ENCODE measurements at places on chromosomes 1 and 21.

DNA sequence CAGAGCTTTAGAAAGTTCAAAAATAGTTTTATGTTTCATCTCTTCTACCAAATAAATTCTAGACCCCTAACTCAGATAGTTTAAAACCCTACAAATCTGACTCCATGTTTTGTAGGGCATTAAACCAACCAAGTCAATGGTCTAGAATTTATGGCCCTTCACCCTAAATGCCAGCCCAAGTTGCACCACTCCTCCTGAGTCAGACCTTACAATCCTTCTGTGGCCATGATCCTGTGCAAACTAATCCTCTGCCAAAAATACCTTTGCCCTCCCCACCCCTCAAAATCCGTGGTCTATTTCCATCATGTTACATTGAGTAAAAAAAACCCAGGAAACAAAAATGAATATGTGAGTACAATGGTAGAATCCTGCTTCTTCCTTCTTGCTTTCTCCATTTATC is 179.3 kb downstream of the NR5A2 start:
- no peak for DNase-seq

DNA sequence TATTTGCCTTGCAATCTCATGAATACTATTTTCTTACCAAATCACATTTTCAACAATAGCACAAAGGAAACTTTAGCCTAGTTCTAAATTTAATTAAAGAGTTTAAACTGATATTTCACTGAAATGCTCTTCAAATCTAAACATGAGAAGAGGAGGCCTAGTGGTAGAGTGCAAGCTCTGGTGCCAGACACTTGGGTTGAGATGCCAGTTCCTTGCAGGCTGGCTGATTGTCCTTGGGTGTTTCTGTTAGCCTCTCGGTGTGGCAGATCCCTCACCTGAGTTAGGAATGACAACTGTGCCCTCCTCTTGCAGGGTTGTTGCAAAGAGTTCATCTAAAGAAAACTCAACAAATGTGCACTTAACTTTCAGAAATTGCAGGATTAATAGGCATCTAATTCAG is 12.5 kb downstream of the ZBTB21 start:
- no peak for DNase-seq

- no peak for DNase-seq
These were observed 16.0 kb downstream of the LCK start for GRCh38 chr1:32266921-32267591.

- DNase-seq: no peak
These were observed 150.3 kb downstream of the EDEM3 start for GRCh38 chr1:184604152-184604900.

DNA sequence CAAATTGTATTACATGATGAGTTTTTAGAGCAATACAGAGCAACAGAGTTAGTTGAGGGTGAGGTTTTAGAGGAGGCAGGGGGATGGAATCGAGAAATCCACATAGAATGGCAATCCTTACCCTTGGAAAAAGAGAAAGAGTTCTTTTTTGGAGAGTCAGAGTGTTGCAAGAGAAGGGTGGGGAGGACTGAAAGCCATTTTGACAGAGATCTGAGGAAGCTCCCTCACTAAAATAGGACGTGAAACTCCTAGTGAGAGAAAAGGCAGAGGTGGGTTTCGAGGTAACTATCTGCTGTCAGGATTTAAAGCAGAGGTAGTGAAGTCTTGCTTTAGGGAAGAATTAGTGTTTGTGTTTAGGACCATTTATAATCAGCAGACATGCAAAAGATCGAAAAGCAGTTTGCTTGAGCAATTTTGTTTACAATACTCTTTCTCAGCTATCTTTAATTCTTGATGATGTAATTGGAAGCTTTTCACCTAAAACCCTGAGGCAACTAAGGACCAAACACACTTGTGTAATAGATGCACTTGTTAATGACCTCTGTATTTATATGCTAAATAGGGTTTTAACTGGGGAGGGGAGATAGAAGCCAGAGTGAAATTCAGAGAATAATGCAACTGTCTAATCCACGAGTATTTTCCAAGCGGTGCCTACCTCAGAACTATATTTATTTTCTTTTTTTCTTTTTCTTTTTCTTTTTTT is 20.0 kb downstream of the ADAMTS5 start:
- no peak for DNase-seq

GRCh38 chr1:165650981-165651625 is 20.1 kb downstream of the MGST3 start:
- DNase-seq: no peak

- DNase-seq: no peak
These were observed 126.2 kb upstream of the COL6A1 start for GRCh38 chr21:45855248-45855811.

- DNase-seq: no peak
These were observed 32.4 kb downstream of the GNB1 start for GRCh38 chr1:1858382-1859086.

DNA sequence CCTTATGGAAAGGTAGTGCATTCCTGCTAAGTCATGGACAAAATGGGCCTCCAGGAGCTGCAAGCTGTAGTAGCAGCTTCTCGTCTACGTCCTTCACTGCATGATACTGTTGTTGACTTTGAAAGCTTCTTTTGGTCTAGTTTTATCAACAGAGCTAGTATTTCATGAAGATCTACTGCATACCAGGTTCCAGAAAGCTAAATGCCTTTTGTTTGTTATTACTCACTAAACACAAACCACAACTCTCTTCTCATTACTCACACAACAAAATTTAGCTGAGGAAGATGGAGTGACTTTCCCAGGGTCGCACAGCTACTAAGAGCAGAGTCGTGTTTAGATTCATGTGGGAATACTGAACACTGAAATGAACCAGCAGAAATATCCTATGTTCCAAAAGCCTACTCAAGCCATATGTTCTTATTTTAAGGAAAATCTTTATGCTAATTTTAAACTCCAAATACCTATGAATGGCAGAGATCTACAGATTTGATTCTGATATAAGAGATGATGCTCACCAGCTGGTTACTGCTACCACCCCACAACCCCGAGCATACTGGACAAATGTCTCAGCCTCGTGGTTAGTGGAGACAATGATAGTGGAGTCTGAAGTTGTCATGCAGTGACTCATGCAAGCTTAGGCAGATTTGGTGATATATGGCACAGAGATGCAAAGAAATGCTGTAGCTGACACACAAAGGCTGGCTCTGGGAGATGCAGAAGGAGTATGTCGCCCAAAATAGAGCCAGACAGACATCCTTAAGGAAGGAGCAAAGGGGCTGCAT is 20.6 kb downstream of the PGBD2 start:
- no peak for DNase-seq

GRCh38 chr21:46203203-46203600 is 18.9 kb upstream of the SPATC1L start:
- DNase-seq: no peak

- DNase-seq: peak; percentile 15
These were observed 25.4 kb upstream of the RGS16 start for GRCh38 chr1:182629499-182630096.

DNA sequence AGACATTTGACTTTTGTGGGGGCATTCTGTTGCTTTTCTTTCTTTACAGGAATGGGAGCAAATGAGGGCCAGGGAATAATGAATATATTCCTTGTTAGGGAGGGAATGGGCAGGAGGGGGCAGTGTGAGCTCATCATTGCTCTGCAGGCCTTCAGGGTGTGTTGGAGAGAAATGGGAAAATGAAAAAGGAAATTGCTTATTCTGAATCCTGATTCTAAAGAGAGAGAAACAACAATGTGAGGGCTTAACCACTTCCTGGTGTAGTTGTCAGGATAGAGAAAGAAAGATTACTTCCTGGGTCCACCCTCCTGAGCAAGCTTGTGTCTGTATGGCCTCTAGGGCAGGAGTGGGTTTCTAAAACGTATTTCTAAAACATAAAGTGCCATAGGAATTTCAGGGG is 28.3 kb downstream of the VANGL2 start:
- DNase-seq: no peak

- no peak for DNase-seq
These were observed 52.6 kb upstream of the GADD45A start for GRCh38 chr1:67632356-67632755.

DNA sequence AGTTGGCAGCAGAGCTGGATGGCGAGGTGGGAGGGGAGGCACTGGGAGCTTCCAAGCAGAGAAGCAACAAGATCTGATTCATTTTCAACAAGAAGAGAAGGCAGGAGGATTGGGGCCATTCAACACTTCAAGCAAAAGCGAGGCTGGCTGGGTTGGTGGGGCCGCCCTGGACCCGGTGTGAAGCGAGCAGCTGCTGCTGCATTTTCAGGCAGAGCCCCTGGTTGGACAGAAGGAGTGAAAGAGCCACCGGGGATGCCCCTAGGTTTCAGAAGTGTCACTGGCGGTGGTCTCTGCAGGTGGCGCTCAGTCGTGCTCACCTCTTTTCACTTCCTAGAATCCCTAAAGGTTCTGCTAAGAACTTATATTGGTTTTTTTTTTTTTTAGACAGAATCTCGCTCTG is 18.0 kb downstream of the SLC2A7 start:
- no peak for DNase-seq

DNA sequence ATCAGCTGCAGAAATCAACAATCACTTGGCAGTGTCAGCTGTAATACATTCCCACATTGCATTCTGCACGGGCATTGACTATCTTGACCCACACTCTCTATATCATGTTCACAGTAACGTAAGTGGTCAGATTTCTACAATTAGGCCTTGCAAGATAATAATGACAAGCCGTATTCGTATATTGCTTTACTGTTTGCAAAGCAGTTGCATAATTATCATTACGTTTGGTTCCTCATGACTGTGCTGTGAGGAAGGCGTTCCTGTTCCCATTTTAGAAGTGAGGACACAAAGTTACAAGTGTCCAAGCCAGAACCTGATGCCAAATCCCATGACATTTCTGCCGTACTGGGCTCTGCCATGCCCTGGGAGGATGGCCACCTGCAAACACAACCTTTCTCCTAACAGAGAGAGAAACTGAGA is 53.5 kb upstream of the TARBP1 start:
- no peak for DNase-seq

DNA sequence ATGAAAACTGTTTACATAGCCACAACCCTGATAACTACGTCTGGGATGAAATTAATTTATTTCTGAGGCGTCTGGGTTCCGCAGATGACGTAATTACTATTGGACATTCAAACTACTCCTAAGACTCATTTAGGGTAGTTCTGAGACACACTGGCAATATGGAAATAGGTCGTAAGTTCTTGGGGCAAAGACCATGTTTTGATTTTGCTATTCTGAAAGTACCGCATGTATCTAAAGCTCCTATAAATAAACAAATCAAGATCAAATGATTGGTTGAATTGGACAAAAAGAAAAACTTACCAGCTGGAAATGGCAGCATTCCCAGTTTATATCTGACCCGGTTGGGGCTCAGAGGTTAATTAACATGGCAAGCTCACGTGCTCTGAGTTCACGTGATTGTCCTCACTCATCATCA is 74.3 kb downstream of the DHRS3 start:
- no peak for DNase-seq

DNA sequence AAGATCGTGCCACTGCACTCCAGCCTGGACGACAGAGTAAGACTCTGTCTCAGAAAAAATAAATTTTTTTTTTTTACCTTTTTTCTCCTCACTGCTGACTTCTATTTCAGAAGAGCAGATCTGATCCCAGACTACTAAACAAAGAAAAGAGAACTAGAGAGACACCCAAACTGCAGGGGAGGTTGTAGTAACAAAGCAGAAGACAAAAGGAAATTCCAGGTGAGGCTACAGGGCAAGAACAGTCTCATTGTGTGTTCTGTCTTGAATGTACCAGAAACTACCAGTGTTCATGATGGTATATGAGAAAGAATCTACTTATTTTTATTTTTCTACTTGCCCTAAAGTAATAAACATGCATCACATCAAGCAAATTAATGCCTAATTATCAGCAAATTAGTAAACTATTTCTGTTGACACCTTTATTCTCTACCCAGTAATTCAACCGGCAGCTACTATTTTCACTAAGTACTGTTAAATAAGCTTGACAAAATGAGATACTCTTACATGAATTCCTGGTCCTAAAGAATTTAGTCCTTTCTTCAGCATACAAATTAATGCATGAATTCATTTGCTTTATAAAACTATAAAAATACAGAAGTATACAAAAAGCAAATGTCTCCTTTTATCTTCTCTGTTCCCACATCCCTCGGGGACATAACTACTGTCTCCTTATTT is 40.6 kb downstream of the ARID4B start:
- no peak for DNase-seq

DNA sequence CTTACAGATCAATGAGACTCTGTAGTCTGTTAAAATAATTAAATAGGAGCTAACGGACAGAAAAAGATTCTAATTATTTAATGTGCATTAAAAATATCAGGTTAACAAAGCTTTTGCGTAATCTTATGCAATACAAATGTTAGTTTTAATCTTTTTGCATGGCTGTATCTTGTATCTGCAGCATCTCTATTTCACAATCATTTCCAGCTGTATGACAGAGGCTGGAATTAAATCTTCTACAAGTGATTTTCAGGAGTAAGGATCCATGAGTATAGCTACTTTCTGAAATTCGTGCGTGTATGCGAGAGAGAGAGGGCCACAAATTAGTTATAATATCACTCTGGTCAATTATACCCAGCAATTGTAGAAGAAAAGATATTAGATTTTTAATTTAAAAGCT is 1446.8 kb downstream of the NCAM2 start:
- DNase-seq: no peak
